ENCODE measurements at places on chromosomes 11 and 22.

- DNase-seq = no peak
Observed at GRCh38 chr11:71994786-71995185, 3.9 kb upstream of the IL18BP start.

DNA sequence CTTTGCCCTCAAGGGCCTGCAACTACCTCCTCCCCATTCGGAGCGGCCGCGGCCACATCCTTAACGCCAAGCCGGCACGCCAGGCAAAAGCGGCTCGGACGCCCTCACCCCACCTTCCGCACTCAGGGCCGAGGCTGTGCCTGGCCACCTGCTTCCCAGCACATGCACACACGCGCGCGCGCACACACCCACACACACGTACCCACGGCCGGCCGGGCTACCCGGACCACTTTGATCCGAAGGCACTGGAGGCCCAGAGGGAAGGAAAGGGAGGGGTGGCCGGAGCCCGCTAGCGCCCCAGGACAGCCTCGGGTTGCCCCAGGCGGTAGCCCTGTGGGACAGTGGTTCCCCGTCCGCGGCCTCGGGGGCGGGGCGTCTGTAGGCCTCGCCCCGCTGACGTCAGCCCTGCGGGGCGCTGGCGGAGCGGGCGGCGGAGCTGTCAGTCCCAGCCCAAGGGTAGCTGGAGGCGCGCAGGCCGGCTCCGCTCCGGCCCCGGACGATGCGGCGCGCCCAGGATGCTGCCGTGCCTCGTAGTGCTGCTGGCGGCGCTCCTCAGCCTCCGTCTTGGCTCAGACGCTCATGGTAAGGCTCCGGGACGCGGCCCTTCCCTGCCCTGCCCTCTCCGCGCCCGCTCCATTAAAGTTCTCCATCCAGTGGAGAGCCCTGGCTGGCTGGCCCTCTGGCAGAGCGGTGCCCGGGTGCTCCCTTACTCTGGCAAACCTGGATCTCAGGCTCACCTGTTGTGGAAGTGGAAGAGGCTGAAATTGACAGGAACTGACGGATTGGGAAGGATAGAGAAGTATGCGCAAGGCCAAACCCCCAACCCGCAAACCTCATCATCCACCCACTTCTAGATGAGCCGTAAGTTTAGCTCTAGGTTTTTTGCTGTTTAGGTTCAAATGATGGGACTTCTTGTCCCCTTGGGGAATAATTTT, at the start of gene IL10RA:
Gene IL10RA, plus strand, starts transcription at position 442 of the 935 bp plus-strand sequence. Its CDS starts 74 bp downstream, at position 516.
- DNase-seq = peak; percentile 75

DNA sequence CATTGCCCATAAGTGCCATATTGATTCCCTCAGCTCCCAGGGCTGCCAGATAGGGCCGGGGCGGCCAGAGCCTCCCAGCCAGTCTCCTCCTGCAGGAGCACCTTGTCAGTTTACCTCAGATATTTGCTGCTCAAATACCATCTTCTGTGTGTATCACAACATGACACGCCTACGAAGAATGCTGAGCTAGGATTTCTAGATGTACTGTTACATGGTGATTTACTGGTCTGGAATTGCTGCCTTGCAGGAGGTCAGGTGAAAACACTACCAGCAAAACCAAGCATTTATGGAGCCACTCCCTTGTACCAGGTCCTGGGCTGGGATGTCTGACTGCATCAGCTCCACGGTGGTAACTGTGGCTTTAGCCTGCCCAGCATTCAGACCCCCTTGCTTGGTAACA, 11.8 kb downstream of the MICAL3 start:
- no peak for DNase-seq

DNA sequence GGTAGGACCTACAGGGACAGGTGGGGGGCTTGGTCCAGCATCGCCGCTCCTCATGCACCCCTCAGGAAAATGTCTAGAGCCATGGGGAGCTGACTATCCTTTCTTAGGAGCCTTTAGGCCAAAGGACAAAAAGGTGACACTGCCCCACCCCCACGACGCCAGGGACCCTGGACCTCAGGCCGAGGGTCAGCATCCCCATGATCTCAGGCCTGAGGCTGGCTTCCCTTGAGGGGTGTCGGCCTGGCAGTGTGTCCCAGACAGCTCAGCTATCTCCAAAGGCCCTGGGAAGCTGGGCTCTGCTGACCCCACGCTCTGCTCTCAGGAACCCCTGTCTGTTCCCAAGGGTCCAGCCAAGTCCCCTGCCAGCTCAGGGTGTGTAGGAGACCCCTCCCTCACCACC, 16.3 kb downstream of the MRGPRG start:
- no peak for DNase-seq
